ENCODE measurements at places on chromosomes 11 and 22. TPM values are rescaled to one million over a fixed set of nuclear protein-coding genes. Genes with fewer than 3 reads are reported as not detected.

Gene ELF5
- total RNA-seq = not detected

Gene FAM181B
- total RNA-seq = not detected

Gene UCP3
- 3.4 TPM for total RNA-seq

Gene CRYBB3
- 0.61 TPM for total RNA-seq

Gene BTG4
- total RNA-seq = not detected

Measured in T-helper 1 cell treated with Interleukin-12 subunit alpha and Interleukin-12 subunit beta and Interleukin-4 antibody, amounts not matched to agents 30 ng/mL and 1 ng/mL, for 36 hours (primary cell).